ENCODE measurements at places on chromosomes 13 and 19.

DNA sequence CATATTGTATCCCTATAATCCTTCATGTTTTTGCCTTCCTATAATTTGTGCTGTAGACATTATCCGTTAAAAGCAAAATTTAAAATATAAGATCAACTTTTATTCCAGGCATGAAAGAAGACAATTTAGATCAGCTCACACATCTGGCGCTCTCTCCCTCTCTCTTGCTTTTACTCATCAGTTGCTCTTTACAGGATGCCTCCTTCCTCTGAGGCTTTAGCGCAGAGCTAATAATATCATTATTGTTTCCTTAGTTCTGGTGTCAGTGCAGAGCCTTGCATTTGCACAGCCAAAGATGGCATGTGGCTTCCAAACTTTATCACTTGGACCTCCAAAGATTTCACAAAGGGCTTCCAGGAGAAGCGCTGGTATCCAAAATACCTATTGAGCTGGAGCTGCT is 295.1 kb downstream of the FGF9 start:
- DNase-seq, result no peak

GRCh38 chr19:51478381-51479234 is at the start of gene CEACAM18:
Gene CEACAM18 (plus strand): TSS chr19:51478539.
- no peak for DNase-seq

DNA sequence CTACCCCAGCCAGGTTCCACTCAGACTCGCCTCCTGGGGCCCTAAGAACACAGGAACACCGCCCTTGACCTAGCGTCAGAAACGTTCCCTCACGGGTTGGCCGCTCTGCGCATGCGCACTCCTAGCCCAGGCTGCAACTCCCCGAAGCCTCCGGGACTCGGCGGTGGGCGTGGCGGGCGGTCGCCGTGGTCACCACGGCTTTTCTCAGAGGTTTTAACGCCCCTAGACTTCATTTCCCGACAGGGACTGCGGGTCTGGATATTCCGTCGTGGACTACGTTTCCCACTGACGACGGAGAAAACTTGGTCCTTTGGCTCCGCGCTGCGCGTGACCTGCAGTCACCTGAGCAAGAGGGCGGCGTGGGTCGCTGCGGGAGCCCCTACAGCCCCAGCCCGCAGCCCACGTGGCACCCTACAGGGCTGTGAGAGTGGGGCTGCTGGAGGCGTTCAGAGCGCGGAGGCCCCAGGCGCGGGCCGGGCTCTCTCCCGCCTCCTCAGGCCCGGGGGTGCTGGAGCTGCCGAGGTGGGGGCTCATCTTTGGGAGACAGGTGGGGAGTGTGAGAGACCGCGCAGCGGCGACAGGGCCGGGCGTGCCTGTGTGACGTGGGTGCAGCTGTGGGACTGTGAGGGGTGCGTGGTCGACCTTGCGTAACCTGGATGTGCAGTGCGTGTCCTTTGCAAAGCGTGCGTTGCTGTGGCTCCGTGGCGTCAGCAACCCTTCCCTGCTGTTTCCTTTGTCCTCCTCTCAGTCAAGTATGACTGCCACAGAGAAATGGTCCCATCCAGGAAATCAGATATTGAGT is 38.0 kb upstream of the ZNF573 start:
- peak; percentile 87 for DNase-seq

DNA sequence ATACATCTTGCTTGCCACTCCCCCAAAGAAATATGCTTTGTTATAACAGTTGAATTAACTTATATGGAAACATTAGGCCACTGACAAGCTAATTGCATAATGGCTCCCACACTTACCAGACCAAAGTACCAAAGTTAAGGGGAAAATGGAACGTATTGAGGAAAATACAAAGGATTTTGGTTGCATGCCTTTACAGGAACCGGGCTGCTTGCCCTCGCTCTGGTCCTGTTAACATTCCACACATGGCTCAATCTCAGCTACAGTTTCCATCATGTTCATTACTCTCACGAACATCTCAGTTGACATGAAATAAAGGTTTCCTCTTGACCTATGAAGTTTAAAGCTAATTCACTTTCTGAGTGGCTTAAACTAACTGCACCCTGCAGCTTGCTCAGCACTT is 220.7 kb upstream of the RXFP2 start:
- DNase-seq, result peak; percentile 29

DNA sequence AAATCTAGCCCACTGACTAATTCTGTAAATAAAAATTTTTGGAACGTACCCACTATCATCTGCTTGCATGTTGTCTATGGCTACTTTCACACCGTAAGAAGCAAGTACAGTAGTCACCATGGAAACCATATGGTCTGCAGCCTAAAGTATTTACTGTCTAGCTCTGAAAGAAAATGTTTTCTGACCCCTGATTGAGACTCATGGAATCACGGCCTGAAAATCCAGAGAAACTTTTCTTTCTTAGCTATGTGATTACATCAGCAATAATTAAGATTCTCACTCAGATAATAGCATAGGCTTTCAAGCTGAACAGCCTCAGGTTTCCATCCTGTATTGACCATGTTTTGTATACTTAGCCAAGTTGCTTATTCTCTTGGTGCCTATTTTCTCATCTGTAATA is 264.6 kb downstream of the NHLRC3 start:
- no peak for DNase-seq

GRCh38 chr19:56917998-56918397 is 77.5 kb upstream of the PEG3 start:
- DNase-seq, result no peak

DNA sequence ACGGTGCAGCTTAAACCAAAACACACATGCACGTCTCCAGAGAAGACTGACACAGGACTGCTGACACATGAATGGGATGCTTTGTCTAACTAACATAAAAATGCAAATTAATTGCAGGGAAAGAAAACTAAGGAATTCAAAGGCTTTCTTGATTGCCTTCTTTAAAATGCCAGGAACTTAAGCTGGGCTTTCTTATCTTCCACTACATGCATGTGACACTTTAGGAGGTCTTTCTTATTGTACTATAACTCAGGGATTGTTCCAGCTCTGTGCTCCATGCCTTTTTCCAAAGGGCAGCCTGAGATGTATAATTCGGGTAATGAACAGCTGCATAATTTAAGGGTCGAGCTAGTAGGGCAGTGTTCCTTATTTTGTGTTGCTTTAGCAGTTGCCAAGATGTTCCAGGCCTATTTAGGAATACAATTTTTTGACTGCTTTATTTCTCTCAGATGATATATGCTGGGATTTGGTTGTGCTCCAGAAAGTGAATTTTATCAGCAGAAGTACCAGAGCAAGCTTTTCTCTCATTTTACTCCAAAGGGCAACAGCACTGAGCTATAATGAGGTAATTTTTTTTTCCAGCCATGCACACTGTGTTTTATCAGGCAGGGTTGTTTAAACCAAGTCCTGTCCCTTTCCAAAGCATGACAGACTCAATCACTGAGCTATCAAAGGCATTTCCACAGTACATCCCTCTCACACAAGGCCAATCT is 885.2 kb downstream of the PCDH9 start:
- no peak for DNase-seq

DNA sequence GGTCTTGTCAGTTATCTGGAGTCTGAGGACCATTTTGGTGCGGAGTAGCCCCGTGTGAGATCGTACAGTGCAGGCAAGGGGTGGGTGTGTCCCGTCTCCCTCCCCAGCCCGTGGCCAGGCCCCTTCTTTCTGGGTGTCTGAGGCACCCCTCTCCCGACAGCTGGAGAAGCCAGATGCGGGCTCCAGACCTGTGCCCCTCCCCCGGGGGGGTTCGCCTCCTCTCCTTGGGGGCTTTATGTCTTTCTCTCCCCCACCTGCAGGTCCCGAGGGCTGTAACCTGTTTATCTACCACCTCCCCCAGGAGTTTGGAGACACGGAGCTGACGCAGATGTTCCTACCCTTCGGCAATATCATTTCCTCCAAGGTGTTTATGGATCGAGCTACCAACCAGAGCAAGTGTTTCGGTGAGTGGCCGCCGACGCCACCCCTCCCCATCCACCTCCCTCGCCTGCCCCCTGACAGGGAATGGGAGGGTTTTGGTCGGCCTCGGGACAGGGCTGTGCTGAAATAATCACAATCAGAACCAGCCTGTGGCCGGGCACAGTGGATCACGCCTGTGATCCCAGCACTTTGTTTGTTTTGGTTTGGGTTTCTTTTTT is 65.6 kb downstream of the CELF5 start:
- DNase-seq, result no peak

DNA sequence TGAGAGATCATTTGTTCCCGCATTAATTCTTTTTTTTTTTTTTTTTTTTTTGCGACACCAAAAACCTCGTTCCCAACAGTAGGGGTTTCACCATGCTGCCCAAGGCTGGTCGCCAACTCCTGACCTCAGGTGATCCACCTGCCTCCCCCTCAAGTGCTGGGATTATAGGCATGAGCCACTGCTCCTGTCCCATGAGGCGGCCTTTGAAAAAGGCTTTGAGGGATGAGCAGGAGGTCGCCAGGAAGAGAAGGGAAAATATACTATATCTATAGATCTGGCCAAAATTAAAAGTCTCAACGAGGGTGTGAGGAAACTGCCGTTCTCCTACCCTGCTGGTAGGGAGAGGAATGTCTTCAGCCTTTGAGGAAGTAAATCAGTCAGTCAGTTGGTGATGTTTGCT is 26.2 kb downstream of the ZNF473 start:
- no peak for DNase-seq

- DNase-seq, result no peak
These were observed 56.9 kb downstream of the RFC3 start for GRCh38 chr13:33874871-33875270.

DNA sequence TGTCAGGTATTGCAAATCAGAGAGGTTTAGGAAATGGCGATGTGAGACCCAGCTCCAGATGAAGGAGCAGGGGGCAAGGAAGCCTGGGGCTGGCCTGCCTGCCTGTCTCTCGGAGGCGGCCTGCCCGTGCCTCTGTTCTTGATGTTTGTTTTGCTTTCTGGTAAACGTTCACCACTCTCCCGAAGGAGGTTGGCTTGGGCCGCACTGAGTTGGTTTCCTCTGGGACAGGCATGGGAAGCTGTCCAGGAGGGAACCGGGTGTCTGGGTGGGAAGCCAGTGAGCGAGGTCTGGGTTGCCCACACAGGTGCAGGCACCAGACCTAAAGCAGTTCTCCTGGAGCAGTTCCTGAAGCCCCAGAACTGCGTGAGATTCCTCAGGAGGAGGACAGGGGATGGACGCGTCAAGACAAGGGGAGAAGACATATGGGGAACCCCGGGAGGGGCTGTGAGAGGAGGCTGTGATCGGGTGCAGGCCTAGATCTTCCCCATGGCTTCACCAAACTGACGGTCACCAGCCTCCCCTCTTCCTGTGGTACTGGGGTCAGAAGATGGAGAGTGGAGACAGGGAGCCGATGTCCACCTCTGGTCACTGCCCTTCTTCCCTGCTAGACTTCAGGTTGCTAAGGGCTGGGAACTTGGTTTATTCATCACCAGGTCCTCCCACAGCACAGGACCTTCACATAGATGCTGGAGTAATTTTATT is 15.2 kb downstream of the COL4A2 start:
- no peak for DNase-seq
